ENCODE measurements at places on chromosomes 5 and 9.

- no peak for DNase-seq
Observed at GRCh38 chr5:82074950-82075349, 103.1 kb downstream of the ATG10 start.

DNA sequence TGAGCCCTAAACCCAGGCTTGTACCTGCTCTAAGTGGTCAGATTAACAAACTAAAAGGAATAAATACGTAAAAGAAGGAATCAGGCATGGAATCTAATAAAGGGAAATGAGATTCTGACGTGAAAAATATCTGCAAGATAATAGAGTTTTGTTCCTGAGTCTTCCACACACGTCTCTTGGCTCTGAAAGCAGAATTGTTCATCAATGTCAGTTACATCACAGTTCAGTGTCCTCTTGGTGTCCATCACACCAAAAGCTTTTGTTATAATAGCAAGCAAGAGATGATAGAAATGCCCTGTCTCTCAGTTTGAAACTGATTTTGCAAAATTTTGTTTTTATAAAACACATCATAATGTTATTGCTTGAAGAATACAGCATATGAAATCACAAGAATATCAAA is 34.7 kb upstream of the NMUR2 start:
- DNase-seq: no peak

DNA sequence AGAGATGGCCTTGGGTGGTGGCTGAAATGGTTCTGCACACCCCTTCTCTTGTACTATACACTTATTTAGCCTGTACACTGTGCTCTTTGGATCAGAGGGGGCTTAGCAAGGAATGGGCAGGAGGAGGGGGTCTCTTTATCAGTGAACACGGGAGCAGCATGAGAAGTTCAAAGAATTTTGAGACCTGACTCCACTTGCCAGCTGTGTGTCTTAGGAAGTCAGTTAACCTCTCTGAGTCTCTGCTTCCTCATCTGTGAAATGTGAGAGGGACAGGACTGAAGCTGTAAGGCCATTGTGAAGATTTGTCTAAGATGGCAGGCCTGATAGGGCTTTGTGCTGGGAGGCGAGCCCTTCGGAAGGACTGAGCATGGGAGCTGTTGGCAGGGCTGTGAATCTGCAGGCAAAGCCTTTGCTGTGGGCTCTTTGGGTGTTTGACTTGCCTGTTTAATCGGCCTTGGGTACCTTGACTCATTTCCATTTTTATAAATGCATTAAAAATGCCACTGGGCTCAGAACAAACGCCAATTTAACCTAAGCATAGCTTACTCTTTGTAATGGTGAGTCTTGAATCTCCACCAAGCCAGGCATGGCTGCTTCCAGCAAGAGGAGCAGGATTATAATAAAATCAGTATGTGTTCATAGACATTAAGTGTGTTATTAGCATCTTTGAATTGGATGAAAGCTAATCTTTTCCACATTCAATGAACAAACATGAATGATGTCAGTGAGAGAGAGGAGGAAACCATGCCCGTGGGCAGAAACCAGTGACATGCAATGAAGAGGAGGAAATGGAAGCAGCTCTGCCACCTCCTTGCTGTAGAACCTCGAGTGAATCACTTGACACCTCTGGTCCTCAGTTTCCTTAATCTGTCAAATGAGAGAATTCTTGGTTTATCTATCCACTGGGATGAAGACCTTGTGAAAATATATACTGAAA is 89.4 kb downstream of the MACROH2A1 start:
- DNase-seq: no peak

DNA sequence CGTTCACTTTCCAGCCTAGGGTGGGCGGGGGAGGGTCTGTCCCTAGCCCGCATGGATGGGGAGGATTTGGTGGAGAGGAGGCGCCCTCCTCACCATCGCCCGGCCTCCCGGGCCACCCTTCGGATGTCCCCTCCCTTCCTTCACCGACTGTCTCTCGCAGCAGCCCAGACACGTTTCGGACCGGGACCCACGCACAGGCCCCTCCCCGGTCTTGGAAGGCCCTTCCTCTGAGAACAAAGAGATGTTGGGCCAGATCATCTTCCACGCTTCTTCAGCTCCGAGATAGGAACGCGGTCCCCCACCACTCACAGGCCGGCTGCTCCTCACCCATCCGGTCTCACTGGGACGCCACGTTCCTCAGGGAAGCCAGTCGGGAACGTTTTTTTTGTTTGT is 640 bp upstream of the DPM2 start:
- DNase-seq: no peak

DNA sequence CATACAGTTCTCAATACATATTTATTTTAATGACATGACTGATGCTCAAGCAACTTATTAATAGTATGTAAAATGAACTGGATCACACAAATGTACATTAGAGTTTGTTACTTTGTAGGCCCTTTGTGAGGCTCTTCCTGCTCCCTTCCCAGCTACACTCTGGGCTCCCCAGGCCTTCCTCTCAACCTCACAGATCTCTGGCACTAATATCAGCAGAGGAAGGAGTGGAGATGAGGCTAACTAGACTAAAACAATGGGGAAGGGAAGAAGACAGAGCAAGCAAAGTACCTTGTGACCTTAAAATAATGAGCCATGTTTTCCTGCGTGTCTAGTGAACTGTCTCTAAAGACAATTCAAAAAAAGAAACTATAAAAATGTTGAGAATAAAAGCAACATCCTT is 30.3 kb upstream of the TEK start:
- DNase-seq: no peak

DNA sequence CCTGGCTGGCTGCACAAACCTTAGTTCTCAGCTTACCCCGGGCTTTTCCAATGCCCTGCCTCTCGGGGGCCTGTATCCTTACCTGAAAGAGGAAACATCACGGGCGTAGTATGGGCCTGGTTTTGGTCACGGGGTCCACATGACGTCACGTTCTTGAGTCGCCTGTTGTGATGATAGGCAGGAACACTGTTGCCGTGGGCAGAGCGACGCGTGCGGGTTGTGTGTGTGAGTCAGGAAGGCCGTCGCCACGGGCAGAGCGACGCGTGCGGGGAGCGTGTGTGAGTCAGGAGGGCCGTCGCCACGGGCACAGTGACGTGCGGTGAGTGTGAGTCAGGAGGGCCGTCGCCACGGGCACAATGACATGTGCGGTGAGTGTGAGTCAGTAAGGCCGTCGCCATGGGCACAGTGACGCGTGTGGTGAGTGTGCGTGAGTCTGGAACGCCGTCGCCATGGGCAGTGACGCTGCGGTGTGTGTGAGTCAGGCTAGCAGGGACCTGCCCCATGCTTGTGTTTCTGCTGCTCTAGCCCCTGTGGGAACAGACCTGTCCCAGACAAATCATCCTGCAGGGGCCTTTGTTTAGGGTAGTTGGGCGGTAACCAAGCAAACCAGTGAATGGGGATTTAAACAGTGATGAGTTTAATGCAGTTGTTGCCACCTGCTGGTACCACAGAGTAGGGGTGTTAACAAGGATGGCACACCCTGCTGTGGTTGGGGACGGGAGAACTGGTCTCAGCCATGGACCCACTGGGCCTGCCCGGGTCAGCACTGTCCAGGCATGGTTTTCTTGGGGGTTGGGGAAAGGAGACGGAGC is 19.8 kb downstream of the TRIP13 start:
- DNase-seq: peak; percentile 79

GRCh38 chr9:16671591-16672137 is 198.8 kb downstream of the BNC2 start:
- no peak for DNase-seq

DNA sequence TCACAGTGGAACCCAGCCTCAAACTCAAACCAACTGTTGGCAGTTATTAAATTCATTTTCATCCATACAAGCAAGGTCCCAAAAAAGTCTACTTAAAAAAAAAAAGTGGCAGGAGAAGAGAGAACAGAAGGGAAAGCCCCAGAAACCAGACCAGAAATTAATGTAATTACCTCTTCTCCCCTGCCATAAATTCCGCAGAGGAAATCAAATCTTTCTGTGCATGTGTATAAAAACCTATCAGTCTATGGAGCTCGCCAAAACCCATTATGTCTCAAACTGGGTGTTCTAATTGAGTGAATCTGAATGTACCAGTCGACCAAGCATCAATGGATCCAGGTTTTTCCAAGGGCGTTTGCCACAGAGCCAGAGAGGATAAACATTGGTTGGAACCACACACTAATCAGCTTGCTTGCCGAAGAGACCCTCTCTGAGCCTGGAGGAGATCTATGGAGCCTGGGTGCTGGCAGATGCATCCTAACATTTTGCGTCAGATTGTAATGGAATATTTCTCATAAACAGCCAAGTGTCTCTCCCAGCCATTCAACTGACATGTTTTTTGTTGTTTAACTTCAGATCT is 7.9 kb upstream of the HAND1 start:
- no peak for DNase-seq

DNA sequence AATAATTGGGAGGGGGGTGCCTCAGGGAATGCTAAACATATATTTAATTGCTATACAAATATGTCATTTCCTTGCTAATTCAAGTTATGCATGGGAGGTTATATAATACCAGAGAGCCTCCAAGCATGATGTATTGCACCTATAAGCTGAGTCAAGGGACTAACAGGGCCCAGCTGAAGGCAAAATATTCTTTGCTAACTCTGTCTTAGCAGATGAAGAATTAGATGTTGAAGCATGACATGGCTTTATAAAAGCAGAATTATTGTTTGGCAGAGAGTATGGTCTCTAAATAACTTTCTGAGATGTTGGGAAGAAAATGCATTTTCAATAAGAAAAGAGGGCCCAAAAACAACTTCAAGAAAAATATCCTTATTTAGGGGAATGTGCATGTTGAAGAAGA is 60.4 kb downstream of the SGCD start:
- no peak for DNase-seq

- no peak for DNase-seq
Observed at GRCh38 chr5:111076091-111076490, 4.6 kb downstream of the TSLP start.

DNA sequence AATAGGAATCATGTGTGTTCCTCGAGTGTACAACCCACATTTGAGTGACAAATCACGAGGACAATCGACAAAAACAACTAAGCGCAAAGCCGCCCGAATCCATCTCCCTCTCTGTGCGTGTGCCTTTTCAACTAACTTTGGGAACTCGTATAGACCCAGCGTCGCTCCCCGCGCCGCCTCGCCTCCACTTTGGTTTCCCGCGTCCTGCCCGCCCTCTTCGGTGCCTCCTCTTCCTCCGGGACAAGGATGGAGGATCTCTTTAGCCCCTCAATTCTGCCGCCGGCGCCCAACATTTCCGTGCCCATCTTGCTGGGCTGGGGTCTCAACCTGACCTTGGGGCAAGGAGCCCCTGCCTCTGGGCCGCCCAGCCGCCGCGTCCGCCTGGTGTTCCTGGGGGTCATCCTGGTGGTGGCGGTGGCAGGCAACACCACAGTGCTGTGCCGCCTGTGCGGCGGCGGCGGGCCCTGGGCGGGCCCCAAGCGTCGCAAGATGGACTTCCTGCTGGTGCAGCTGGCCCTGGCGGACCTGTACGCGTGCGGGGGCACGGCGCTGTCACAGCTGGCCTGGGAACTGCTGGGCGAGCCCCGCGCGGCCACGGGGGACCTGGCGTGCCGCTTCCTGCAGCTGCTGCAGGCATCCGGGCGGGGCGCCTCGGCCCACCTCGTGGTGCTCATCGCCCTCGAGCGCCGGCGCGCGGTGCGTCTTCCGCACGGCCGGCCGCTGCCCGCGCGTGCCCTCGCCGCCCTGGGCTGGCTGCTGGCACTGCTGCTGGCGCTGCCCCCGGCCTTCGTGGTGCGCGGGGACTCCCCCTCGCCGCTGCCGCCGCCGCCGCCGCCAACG is at the start of gene GPR150:
GPR150 (plus strand) TSS at position 58 of the 840 bp plus-strand sequence; CDS start at position 247, 189 bp downstream.
- peak; percentile 63 for DNase-seq

- no peak for DNase-seq
Observed at GRCh38 chr5:71482132-71482531, 26.7 kb downstream of the BDP1 start.

DNA sequence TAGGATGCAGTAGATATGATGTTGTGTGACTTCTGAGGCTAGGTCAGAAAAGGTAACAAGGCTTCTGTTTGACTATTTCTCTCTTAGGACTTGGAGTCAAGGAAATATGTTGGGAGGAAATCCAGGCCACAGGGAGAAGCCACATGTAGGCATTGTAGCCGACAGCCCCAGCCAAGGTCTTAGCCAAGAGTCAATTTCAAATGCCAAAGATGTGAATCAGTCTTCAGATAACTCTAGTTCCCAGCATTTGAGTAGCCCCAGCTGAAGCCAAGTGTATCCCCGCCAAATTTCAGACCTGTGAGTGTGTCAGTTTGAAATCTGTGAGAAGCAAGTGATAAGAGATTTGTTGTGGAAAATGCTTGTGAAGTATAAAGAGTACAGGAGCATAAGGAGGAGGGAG is 38.1 kb upstream of the ISL1 start:
- DNase-seq: no peak

DNA sequence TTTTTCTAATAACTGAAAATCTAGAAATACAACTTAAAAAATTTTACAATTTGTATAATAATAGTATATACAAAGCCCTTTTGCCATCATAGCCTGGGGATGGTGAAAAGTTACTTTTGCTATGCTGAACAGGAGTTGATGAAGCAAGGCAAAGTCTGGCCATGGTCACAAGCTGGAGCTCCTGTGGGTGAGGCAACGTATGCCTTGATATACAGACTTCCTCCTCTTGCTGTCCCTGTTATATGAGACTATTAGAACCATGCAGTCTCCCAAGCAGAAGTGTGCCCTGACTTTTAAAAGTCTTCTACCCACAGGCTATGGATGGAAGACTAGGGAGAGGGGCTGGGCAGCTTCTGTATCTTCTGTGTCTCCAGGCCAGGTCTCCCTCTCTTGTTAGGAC is 15.7 kb downstream of the FAM151B start:
- no peak for DNase-seq

GRCh38 chr9:135664801-135665794 is 2.0 kb downstream of the LCN9 start:
- DNase-seq: no peak

- no peak for DNase-seq
Observed at GRCh38 chr9:132631280-132631679, 38.5 kb downstream of the DDX31 start.

- no peak for DNase-seq
Observed at GRCh38 chr9:33294670-33295432, 4.5 kb downstream of the NFX1 start.

DNA sequence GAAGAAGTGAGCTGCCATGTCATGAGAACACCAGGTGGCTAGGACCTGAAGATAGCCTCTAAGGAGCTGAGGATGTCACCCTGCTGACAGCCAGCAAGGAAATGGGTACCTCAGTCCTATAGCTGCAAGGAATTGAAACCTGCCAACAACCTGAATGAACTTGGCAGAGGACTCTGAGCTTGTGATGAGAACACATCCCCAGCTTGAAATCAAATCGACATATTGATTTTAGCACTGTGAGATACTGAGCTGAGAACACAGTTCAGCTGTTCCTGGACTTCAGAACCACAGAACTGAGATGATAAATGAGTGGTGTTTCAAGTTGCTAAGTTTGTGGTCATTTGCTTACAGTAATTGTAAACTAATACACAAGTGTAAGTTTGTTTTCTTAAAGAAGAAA is 5.5 kb upstream of the RASEF start:
- no peak for DNase-seq

GRCh38 chr9:136196404-136197083 is 8.4 kb downstream of the LHX3 start:
- no peak for DNase-seq

GRCh38 chr5:1484730-1485578 is 38.8 kb downstream of the LPCAT1 start:
- DNase-seq: no peak
